ENCODE measurements at places on chromosomes 12 and 14.

DNA sequence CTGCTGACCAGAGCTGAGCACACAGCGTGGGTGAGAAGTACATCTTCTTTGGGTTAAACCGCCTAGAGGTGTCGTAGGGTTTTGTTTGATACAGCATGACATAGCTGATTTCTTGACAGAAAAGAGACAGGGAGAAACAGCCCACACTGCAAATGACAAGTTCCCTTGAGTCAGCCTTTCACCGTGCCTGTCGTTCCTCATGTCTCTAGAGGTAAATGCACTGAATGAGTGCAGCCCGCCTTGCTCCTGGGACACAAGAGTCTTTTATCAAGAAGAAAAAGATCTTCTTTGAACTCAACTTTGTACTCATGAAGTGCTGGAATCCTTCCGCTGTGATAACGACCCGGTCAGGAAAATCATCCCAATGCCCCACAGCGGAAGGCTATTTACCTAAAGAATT lies 77.6 kb downstream of the TMEM132D start:
- DNase-seq: no peak

GRCh38 chr12:113200021-113200797 lies 14.7 kb downstream of the RITA1 start:
- DNase-seq: no peak

- DNase-seq: no peak
Observed at GRCh38 chr14:32697704-32698103, 241.0 kb upstream of the NPAS3 start.

DNA sequence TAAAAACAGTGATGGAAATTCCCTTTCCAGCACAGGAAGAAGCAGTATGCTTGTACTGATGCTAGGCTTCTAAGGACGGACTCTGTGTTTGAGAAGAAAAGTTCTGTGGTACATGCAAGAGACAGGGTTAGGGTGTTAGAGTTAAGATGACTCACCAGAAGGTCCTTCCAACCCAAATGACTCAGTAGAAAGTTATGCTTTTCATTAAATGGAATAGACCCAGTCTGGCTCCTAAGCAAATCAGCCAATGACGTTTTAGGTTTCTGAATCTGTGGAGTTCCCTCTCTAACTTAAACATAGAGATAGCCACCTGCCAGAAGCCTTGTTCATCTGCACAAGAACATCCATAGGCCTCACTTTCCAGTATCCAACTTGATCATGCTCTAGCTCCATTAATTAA lies 5.7 kb downstream of the PTHLH start:
- DNase-seq: no peak

- DNase-seq: no peak
Observed at GRCh38 chr14:75562489-75562888, 15.9 kb upstream of the FLVCR2 start.

DNA sequence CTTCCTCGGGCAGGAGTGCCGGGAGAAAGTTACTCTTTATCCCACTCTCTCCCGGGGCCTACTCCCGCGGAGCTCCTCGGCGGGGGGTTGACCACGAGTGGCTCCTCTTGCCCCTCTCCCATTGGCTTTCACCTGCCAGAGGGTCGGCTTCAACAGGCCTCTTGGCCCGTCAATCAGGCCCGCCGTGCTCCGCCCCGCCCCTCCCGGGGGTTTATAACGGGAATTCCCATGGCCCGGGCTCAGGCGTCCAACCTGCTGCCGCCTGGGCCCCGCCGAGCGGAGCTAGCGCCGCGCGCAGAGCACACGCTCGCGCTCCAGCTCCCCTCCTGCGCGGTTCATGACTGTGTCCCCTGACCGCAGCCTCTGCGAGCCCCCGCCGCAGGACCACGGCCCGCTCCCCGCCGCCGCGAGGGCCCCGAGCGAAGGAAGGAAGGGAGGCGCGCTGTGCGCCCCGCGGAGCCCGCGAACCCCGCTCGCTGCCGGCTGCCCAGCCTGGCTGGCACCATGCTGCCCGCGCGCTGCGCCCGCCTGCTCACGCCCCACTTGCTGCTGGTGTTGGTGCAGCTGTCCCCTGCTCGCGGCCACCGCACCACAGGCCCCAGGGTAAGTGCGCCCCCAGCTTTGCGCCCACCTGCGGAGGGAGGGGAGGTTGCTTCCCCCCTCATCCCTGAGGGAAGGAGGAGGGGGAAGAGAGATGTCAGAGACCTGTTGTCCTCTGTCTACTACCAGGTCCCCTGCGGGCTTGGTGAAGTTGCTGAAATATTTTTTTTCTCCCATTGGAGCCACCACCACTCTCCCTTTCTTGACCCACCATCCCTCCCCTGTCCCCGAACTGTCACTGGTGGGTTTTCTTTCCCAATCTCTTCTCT lies at the start of gene SMOC1:
SMOC1 (plus strand) TSS at position 242 of the 869 bp plus-strand sequence; CDS start at position 505, 263 bp downstream.
- DNase-seq: peak; percentile 73

DNA sequence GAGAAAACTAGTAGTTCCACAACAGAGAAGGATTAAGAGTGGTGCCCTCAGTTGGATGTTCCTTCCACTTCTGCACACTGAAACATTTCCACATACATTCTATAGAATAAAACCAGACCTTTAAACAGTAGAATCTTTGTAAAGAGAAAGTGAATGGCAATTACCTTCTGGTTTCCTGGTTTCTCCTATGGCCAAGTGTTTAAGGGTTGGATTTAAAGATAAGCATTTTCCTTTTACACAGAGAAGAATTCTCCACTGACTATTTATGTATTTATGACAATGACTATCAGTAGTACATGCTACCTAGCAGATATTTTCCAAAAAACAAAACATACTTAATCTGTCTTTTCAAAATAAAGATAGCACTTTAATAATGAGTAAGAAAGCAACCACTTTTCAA lies 3.2 kb downstream of the ATG2B start:
- DNase-seq: no peak

GRCh38 chr14:104092931-104093365 lies 7.4 kb downstream of the ASPG start:
- DNase-seq: no peak

DNA sequence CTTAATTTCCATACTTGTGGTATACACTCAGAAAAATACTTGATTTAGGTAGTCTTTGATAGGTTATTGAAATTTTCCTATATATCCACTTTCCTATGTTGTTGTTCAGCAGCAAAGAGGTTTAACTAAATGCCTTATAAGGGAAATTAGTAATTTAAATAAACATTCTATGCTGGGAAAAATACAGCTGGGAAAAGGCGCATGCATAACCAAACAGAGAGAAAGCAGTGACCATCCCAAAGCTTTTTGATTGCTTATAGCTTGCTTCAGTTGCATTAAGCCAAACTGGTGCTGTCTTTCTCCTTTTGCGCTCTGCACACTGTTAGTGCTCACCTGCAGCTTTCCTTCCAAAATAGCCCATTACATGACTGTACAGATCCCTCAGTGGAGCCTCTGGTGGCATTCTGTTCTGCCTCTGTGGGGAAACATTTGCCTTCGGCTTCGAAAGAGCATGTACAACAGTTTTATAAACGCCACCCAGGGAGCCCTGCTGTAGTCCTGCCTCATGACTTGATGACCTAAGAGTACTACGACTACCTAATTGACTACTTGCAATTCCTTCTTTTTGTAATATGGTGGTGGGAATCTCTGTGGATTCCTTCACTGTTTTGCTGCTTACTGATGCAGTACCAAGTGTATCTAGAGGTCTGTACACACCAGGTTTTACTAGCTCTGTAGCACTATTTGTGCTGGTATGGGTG lies 120.8 kb downstream of the RALGAPA1 start:
- DNase-seq: no peak

GRCh38 chr12:2101771-2102170 lies 49.0 kb downstream of the CACNA1C start:
- DNase-seq: no peak

DNA sequence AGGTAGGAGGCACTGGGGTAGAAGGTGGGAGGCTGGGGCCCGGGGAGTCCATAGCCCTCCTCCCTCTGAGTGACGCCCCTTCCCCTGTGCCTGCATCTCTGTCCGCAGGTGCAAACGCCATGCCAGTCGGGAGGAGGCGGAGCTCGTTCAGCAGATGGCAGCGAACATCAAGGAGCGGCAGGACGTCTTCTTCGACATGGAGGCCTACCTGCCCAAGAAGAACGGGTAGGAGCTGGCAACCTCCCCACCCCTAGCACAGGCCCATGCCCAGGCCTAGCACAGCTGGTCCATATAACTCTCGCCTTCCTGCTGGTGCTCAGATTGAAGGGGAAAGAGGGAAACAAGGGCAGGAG lies 35.6 kb downstream of the TMEM120B start:
- peak; percentile 27 for DNase-seq

- no peak for DNase-seq
Observed at GRCh38 chr12:16583969-16584745, 21.8 kb downstream of the LMO3 start.

DNA sequence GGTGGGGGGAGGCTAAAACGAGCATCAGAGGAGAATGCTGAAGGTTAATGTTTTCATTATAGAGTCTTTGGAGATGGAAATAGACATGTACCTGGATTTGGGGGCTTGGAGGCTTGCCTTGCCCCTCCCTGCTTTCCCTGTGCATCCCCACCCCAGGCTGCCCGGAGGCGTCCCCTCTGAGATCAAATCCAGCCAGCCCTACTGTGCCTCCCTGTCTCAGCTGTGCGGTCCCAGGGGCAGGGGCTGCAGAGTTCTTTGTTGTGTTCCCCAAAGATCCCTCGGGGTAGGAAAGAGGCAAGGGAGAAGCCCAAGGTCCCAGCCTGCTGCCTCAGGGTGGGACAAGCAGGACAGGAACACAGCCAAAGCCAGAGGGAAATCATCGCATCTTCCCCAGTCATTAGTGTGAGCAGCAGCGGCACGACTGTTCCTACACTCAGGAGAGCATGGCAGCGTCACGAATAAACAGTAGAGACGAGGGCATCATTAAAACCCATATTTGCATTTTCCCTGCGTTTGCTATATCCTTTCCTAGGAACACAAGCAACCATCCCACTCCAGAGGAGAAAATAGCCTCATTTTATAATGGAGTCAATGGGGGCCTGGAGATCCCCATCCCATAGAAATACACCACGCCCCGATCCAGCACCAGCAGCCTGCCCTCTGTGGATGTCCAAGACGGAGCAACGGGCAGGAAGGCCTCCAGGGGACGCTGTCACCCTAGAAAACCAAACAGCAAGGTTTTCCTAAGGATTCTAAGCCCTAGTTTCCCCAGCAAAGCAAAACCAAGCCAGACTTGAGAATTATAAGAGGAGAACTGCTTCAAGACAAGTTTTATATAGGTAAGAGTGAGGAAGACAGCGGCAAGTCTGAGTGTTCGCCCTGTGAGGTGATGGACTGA lies 32.4 kb downstream of the ANO2 start:
- DNase-seq: no peak

DNA sequence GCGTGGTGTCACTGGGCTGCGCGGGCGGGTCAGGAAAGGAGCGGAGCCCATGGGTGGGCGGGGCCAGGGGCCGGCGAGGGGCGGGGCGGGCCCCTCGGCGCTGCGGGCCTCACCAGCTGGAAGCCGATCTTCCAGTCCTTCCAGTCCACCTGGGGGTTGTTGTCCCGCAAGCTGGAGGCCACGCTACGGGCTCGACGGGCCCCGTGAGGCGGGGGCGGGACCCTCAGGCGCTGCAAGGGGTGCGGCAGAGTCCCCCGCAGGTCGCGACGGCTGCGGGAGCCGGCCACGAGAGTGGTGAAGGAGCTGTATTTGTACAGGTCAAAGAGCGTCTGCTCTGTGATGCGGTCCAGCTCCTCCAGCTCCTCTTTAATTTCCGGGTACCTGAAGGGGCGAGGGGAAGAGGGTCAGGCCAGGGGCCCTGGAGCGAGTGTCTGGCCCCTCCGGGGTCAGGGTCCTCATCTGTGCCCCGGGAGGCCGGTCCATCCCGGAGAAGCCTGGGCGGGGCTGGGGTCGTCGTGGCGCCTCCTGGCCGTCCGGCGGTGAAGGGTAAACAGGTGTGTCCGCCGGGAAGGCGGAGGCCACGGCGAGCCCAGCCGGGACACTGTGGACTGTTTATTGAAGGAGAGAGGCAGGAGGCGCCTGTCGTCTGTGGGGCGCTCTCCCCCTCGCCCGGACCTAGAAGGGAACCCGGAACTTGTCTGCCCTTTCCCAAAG lies 11.9 kb downstream of the SCNN1A start:
- no peak for DNase-seq

- no peak for DNase-seq
Observed at GRCh38 chr12:3329361-3329760, 161.6 kb upstream of the PRMT8 start.

DNA sequence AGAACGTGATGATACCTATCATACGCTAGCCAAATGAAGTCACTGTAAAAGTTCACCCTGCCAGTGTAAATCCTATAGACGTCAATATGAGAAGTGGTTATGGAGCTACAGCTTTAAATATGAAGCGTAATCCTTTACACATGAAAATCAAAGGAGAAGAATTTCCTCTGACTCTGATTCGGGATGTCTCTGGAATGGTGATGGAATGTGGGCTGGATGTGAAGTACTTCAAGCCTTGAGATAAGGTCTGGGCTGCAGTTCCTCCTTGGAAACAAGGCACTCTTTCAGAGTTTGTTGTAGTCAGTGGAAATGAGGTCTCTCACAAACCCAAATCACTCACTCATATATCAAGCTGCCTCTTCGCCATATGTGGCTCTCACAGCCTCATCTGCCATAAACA lies 53.1 kb upstream of the NAP1L1 start:
- no peak for DNase-seq

DNA sequence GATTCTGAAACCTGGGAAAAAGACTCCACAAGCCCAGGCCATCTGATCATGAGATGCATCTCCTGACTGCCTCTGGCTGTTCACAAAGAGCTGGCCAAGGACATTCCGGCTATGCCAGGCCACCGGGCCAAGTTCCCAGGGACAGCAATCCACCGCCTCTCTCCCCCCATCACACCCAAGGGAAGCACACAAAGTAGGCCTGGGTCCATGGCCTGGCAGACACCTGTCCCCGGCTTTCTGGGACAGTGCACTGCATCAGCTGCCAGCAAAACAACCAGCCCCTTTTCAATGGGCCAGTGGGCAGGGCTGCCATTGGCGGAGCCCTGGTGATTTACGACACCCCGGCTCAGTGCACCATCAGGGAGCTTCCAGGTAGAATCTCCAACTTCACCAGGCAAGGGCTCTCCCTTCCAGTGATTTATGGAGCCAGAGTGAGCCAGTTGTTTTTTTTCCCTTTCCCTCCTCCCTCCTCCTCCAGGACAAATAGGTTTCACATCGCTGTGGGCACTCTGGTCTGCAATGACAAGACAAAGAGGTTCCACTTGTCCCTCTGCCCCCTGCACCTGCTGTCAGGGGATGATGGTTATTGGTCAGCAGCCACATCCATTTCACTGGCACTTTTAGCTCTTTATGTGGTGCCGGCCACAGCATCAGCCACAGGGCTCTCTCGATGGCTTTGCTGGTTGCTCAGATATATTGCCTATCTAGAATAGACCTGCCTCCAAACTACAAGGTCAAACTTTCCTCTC lies 149.6 kb downstream of the SLC38A6 start:
- peak; percentile 83 for DNase-seq

Data from NCI-H510A (cell line).